ENCODE measurements at places on chromosomes 12 and 14.

- peak; percentile 99 for DNase-seq
These were observed at the start of gene WDR89 for GRCh38 chr14:63641473-63642228. Gene WDR89 (minus strand): TSS chr14:63641871. CDS start chr14:63599942, 41,929 bp downstream.

GRCh38 chr12:121652767-121653497 lies 16.5 kb downstream of the MORN3 start:
- no peak for DNase-seq

GRCh38 chr14:24052656-24053547 lies 1.1 kb downstream of the CARMIL3 start:
- peak; percentile 89 for DNase-seq

DNA sequence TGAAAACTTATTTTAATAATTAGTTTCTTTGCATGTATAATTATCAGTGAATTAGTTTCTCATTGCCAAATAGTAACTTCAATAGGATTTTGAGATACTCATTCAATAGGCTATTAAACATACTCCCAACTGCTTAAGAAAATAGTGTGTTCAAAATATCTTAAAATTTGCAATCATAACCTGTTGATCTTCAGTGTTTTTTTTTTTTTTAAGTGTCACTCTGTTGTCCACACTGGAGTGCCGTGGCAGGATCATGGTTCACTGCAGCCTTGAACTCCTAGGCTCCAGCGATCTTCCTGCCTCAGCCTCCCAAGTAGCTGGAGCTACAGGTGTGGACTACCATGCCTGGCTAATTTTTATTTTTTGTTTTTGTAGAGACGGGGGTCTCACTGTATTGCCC lies 1.5 kb upstream of the YARS2 start:
- DNase-seq: no peak

DNA sequence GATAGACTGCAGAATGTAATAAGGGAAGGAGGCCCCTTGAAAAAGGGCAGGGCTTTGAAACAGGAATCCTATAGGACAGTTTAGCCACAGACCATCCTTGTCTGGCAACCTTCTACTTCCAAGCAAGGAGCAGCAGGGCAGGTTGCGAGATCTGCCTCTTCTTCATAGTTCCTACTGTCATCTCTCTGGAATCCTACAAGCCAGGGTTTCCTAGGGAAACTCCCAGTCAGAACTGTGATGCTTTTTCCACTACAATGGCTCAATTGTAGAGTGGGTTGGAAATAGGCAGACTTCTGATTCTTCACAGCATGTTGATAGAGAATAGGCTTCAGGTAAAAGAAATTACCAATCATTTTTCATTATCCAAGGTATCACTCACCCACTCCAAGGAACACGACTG lies 186.3 kb downstream of the DACT1 start:
- no peak for DNase-seq

GRCh38 chr14:102775855-102776760 lies 1.1 kb upstream of the TRAF3 start:
- peak; percentile 75 for DNase-seq

DNA sequence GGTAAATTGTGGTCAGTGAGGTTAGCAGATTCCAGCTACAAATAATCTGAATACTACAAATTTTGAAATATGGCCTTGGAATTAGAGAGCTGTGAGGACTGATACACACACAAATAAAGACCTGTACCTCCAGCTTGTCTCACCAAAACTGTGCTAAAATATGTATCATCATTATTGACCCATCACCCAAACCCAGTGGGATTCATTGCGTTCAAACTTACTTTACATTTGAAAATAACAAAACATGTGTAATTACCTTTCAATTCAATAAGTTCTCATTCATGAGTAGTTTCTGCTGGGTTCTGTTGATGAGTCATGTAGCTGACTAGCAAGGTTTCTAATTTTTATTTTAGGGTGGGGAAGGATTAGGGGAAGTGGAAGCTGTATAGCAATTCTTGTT lies 170.9 kb downstream of the MSRB3 start:
- DNase-seq: peak; percentile 29

GRCh38 chr14:59830338-59830734 lies 40.2 kb downstream of the RTN1 start:
- no peak for DNase-seq

DNA sequence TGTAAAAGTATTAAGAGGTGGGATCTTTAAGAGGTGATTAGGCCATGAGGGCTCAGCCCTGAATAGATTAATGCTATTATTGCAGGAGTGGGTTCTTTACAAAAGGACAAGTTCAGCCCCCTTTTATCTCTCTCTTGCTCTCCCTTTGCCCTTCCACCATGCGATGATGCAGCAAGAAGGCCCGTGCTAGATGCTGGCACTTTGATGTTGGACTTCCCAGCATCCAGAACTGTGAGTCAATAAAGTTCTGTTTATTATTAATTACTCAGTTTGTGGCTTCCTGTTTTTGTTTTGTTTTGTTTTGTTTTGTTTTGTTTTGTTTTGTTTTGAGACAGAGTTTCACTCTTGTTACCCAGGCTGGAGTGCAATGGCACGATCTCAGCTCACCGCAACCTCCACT lies 10.1 kb downstream of the RNASE1 start:
- peak; percentile 66 for DNase-seq

DNA sequence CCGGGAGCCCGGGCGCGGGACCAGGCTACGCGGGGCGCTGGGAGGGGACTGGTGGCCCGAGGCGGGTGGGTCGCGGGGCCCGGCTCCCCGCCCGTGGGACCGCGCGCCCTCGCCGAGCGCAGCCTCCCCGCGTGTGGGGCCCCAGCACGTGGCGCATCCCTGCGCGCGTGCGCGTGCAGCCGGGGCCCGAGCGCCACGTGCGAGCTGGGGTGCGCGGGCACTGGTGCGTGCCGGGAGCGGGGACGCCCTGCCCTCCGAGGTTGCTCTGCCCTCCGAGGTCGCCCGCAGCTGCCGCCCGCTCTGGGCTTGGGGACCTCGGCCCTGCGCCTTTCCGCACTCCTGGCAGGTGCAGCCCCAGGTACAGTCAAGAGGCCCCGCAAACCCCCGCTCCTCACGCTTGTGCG lies 365 bp upstream of the CCDC88C start:
- peak; percentile 60 for DNase-seq

DNA sequence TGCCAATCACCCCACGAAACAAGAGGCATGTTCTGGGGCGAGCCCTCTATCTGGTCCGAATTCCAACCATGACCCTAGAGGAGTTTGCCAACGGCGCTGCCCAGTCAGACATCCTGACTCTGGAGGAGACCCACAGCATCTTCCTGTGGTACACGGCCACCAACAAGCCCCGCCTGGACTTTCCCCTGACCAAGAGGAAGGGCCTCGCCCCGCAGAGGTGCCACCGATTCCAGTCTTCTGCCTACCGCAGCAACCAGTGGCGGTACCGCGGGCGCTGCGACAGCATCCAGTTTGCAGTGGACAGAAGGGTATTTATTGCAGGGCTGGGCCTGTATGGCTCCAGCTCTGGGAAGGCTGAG lies 1.7 kb downstream of the BTBD6 start:
- DNase-seq: no peak

- peak; percentile 56 for DNase-seq
These were observed 54.4 kb downstream of the PELI2 start for GRCh38 chr14:56172571-56172971.

DNA sequence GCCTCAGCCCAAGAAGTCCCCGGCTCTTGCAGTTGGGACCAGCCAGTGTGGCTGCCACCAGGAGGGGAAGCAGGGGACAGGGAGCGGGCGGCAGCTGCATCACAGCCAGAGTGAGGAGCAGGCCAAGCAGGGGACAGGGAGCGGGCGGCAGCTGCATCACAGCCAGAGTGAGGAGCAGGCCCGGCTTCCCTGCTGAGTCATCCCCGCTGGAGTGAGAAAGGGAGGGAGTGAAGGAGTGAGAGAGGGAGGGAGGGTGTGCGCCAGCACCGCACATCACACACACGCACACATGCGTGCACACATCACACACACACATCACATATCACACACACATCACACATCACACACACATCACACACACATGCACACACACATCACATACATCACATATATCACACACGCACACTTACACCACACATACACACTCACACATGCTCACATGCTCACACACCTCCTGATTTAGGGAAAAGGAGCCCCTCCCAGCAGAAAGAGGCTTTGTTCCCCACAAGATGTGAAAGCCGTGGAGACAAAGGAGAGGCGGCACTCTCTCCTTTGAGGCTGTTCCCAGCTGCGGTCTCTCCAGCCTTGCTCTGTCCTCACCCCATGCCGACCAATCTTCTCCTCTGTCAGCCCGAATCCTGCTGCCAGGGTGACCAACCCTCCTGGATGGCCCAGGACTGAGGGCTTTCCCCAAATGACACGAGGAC lies 16.7 kb upstream of the ZDHHC22 start:
- DNase-seq: peak; percentile 18

GRCh38 chr12:510071-510825 lies 50.5 kb downstream of the B4GALNT3 start:
- DNase-seq: no peak

DNA sequence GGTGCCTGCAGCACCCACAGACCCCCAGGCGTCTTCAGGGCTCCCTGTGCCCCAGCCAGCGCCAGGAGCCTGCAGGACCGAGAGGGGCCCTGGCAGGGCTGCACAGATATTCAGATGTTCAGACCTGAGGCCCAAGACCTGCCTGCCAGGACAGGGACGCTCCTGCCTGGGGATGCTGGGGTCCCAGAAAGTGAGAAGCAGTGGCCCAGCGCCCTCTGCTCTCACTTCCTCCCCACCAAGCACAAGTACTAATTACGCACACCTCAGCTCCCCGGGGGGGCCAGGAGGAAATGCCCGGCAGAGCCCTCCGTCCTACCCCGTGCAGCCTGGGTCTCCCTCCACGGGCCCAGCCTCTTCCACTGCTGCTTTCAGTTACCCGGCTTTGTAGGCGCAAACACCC lies 28.8 kb upstream of the INF2 start:
- DNase-seq: no peak

- peak; percentile 50 for DNase-seq
These were observed 972 bp downstream of the SAMD4A start for GRCh38 chr14:54567639-54568561.

GRCh38 chr12:91562476-91562875 lies 379.9 kb upstream of the DCN start:
- DNase-seq: peak; percentile 21

GRCh38 chr14:71686677-71687076 lies 245.6 kb upstream of the RGS6 start:
- no peak for DNase-seq
